CD4-positive, alpha-beta memory T cell (primary cell): ENCODE measurements at places on chromosomes 4 and X.
A peak's percentile ranks its signal among the peaks of the same experiment; 100 is the strongest.

DNA sequence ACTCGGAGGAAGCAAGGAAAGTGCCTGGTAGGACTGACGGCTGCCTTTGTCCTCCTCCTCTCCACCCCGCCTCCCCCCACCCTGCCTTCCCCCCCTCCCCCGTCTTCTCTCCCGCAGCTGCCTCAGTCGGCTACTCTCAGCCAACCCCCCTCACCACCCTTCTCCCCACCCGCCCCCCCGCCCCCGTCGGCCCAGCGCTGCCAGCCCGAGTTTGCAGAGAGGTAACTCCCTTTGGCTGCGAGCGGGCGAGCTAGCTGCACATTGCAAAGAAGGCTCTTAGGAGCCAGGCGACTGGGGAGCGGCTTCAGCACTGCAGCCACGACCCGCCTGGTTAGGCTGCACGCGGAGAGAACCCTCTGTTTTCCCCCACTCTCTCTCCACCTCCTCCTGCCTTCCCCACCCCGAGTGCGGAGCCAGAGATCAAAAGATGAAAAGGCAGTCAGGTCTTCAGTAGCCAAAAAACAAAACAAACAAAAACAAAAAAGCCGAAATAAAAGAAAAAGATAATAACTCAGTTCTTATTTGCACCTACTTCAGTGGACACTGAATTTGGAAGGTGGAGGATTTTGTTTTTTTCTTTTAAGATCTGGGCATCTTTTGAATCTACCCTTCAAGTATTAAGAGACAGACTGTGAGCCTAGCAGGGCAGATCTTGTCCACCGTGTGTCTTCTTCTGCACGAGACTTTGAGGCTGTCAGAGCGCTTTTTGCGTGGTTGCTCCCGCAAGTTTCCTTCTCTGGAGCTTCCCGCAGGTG is 637 bp downstream of the AR start:
- DNase-seq: no peak

DNA sequence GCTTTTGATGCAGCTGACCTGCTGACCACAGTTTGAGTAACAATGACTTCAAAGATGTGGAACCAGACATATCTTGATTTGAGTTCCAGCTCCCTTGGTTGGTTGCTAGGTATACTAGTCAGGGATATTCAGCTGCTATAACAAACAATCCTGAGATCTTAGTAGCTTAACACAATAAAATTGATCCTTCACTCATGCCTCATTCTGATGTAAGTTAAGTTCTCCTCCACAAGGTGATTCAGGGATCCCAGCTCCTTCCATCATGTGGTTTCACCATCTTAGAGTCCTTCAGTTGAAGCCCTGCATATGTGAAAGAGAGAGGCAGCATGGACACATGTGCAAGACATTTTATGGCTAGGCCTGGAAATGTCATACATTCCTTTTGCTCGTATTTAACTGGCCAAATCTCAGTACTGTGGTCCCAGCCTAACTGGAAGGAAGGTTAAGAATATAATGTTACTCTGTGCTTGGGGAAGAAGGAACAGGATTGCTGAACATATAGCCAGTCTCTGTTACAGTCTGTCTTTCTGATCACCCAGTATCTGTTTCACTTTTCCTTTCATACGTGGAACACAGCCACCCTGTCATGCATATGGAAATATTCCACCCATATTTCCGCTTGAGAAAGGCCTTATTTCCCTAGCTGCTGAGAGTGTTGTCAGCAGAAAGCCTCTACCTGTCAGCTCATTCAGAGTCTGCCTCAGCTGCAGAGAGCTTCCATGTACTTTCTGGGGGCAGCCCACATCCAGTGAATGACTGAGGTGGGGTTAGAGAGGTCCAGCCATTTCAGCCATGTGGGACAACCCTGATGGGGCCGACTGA is 7.1 kb downstream of the SMIM9 start:
- peak; percentile 17 for DNase-seq

DNA sequence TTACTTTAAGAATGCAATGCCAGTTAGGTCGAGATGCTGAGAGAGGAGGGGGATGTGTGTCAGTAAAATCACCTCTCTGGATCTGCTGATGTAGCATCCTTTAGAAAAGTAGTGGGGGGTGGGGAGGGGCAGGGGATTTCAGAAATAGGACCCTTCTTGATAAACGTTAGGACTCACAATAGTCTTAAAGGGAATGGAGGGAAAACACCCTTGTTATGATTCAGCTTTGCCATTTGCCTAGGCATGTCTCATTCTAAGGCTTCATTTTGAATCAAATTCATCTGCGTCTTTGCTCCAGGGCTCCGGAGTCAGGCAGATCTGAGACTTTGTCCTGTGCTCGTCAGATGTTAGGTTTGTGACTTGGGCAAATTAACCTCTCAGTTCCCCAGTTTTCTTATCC is 879 bp downstream of the SH2D1A start:
- DNase-seq: no peak

DNA sequence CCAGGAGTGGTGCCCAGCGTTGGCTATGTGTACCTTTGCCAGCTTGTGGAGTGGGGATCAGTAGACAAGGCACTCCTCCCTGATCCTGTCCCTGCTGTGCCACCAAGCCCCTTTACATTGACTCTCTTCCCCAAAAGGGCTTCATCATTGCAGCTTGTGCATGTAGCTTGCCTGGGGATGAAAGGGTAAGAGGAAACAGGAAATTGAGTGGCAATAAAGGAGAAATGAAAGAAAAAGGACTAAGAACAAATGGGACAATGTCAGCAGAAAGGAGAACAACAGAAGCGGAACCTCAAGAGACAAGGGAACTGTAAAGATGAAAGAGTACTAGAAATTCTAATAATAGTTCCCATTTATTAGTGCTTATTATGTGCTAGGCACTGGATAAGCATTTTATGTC is 8.7 kb upstream of the IL13RA1 start:
- DNase-seq: no peak

DNA sequence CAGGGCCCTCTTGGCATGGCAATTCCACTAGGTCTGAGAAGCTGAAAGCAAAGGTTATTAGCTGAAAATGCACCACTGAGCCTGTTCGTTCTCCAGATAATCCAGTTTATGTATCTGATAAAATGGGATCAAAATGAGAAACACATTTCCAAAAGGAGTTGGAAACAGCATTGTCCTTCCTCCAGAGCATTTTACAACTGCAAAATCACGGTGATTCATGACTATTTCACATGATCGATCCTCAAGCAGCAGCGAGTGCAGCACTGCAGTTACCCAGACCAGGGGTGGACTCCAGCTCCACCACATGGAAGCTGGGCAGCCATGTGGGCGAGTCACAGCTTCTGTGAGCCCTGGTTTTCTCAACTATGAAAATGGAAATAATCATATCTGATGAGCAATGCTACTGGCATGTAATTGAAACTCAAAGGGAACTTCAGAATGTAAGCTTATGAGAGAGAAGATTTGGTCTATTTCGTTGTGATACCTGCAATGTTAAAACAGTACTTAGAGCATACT is 78.7 kb upstream of the MSX1 start:
- no peak for DNase-seq

- DNase-seq: no peak
Measured at GRCh38 chr4:162931286-162931685, 235.4 kb downstream of the NAF1 start.

- DNase-seq: no peak
Measured at GRCh38 chrX:154040863-154041262, 21.2 kb upstream of the IRAK1 start.

DNA sequence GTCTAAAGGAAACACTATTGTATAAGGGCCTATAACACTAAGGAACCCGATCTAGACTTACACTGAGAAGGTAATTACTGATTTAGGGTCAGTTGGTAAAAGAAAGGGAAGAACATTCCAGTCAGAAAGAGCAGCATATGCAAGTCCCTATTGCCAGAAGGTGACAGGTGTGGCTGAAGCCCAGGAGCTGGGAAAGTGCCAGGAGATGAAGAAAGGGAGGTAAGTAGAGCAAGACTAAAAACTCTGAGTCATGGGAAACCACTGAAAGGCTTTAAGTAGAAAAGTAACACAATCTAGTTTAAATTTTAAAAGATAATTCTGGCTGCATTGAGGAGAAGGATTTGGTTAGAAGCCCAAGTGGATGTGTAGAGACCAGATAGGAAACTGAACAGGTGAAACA is 77.7 kb upstream of the INTU start:
- no peak for DNase-seq

GRCh38 chrX:19613645-19614323 is 98.5 kb upstream of the MAP3K15 start:
- no peak for DNase-seq

DNA sequence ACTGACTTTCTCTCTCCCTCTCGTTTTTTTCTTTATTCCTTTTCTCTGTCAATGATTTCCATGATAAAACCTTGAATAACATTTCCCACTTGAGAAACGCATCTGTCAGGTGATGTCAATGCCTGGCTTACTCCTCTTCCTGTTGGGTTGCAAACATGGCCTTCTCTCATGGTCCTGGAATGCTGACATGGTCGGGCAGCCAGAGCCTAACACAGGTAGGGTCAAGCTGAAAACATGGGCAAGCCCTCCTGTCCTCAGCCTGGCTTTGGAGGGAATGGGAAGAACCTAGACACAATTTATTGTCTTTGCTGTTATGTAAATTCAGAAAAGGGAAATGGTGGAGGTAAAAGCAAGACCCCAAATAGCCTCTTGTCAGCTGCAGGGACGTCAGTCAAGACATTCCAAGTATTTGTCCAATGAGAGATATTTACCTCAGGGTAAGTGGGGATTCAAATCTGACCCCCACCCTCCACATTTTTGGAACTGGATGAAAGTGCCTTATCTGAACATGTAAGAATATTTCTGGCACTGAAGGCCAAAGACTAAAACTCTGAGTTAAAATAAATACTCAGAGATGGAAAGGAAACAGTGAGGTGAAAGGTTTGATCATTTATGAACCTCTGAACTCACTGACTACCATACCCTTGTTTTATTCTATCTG is 473.8 kb downstream of the SPRY1 start:
- no peak for DNase-seq

DNA sequence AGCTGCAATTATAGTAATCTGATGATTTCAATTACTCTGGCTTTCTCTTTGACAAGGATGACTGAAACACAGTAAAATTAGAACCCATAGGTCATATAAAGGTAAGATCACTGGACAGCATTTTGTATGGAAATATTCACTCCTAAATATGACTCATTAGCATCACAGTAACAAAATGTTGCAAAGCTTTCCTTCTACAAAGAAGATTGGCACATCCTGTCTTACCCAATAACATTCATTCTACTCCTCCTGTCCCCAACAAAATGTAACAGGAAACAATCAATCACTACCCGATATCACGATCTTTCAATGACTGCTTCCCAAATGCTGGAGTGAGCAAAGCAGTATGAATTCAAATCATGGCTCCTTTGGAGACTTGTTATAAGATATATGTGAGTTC is 95.3 kb downstream of the FANCB start:
- DNase-seq: no peak

GRCh38 chr4:70326052-70326451 is 8.7 kb upstream of the CABS1 start:
- no peak for DNase-seq

DNA sequence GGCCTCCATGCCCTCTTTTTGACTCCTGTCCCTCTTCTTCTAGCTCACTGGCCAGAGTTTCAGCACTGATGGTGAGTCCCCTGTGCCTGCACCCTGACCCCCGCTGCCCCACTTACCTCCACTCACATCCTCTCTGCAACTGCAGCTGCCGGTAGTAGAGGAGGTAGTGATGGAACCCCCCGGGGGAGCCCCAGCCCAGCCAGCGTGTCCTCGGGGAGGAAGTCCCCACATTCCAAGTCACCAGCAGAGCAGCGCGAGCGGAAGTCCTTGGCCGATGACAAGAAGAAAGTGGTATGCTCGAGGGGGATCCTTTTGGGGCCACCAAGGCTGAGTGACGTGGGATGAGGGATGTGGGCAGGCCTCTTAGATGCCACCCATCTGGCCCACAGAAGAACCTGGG is 5.8 kb downstream of the ARAF start:
- DNase-seq: no peak

DNA sequence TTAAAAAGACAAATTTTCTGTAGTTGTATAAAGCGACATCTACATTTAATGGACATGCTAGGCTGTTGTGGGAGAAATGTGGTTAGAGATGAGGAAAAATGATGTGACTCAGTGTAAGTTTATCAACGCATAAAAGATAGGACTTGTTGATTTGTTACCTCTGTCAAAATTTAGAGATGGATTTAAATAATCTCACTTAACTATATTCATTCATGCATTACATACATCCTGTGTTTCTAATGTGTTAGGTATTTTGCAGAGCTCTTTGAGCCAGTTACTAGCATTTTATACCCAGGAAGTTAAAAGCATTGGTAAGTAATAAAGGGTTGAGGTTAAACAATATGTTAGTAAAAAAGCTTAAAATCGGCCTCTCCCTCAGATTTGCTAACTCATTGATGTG is 34.3 kb downstream of the METAP1 start:
- no peak for DNase-seq

DNA sequence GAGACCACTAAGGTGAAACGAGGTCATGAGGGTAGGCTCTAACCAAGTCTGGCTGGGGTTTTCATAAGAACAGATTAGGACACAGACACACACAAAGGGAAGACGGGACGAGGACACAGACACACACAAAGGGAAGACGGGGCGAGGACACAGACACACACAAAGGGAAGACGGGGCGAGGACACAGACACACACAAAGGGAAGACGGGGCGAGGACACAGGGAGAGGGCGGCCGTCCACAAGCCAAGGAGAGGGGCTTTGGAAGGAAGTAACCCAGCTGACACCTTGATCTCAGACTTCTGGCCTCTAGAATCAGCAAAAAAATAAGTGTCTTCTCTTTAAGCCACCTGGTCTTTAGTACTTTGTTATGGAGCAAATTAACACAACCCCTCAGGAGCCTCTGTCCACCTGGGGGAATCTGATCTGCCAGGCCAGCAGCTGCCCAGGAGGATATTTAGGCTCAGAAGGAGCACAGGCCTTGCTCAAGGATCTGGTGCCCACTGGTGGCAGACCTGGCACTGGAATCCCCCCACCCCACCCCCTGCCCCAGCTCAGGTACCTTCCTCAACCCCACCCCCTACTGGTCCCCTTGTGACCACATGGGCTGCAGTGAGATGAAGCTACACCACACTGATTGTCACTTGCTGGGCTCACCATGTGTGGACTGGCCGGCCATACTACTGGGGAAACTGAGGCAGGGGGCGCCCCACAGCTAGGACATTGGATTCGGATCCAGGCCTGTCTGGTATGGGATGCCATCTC is 2.8 kb downstream of the ABLIM2 start:
- no peak for DNase-seq

- DNase-seq: no peak
Measured at GRCh38 chrX:106899276-106899675, 3.9 kb downstream of the RIPPLY1 start.

DNA sequence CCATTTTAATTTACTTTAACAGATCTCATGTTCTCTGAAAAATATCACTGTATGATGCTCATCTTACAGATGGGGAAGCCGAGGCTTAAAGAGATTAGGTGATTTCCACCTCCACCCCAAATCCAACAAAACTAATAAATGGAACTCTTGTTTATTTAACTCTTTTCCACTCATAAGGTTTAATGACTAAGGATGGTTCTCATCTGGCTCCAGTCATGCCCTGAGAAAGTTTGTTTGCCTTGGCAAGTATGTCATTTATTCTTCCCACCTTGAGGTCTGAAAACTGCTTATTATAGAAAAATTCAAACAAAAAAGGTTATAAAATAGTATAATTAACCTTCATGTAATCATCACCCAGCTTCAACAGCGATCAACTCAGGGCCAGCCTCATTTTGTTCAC is 56.3 kb downstream of the PPEF2 start:
- no peak for DNase-seq
